T follicular helper cell (primary cell): ENCODE measurements at places on chromosomes 1 and 21.

- no peak for DNase-seq
These were observed 398.3 kb downstream of the KCNT2 start for GRCh38 chr1:196209983-196210382.

GRCh38 chr1:216144661-216145450 is 278.4 kb downstream of the USH2A start:
- no peak for DNase-seq

DNA sequence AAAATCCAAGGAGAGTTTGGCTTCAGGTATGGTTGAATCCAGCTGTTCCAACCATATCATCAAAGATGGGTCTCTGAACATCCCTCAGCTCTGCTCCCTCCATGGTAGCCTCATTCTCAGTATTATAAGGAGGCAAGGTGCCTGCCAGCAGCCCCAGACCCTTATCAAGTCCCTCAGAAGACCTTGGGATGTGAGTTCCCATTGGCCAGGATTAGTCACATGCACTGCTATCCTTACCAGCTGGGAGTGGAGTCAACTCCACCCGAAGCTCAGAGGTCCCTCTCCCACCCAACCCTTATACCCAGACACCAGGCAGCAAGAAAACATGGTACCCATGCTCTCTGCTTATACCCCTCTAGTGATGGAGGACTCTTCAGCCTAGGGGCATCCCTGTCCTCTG is 153.7 kb upstream of the ZBTB40 start:
- no peak for DNase-seq

- no peak for DNase-seq
These were observed 203.6 kb upstream of the GRIK3 start for GRCh38 chr1:37237948-37238347.

DNA sequence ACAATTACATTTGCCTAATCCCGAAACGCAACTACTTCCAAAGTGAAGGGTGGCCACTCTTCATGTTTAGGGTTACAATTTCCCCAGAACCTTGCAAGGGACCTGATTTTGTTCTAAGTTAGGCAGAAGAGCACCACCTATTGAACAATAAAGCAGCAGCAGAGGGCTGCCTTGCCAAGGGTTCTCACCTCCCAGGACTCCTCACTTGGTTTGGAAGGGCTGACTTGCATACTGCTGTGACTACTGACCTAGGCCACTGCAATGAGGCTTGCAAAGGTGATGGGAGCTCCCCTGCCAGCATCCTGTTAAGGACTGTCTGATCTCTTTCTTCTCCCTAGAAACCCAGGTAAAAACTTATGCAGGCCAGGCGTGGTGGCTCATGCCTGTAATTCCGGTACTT is 14.2 kb downstream of the MTOR start:
- no peak for DNase-seq

- no peak for DNase-seq
These were observed 94.6 kb upstream of the TMPRSS2 start for GRCh38 chr21:41602531-41602930.

DNA sequence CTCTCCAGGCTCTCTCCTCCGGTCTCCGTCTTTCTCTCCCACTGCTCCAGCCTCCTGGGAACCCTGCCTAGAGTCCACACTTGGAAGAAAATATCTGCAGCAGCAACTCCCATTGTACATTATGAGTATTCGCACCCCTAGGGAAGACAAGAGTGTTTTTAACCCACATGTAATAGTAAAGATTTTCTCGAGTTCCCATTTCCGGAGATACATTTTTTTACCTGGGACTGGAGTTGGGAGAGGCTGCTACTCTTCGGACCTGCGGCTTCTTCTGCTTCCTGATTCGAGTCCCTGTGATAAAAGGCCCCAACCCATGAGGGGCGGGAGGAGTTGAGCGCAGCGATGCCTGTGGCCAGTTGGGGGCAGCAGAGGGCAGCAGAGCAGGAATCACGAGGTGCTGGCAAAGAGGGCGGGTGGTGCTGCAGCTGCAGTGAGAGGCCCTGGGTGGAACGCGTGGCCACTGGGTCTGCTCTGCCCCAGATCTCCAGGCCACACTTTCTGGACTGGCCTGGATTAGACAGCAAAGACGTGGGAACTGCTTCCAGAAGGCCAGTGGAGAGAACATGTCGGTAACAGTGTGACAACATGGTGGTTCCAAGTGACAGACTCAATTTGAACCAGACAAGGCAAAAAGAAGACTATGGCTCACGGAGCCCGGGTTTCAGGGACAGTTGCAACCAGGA is 221.0 kb upstream of the CSF3R start:
- DNase-seq: peak; percentile 15

- no peak for DNase-seq
These were observed 14.6 kb downstream of the AJAP1 start for GRCh38 chr1:4668743-4669700.

GRCh38 chr1:53963460-53963859 is 17.3 kb downstream of the LRRC42 start:
- no peak for DNase-seq

DNA sequence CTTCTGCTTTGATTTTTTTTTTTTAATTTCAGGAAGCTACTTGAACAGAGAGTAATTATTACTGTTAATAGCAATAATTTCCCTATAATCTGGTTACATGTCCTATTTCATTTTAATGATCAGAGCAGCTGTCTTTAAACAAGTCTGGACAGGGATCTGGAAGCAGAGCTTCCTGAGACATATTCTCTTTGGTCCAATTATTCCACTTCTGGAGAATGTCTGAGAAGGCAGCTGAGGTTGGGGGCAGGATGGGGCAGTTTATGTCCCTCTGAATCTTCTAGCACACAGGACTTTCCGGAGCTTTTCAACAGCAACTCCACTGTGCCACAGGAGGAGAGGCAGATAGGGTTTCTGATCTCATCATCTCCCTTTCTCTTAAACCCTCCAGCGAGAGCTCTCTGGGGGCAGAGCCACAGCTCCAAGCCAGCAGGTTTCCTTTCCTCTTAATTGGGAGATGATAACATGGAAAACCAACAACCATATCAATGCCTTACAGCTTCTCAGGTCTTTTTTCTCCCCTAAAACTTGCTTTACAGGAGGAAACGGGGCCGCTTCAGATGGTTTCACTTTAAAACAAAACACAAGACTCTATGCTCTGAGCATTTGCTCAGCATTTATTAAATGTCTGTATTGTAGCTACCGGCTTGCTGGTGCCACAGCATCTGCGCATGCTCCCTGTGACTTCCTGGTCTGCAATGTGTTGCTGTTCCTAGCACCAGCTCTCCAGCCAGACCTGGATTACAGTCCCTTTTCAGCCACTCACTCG is 425.7 kb upstream of the USP24 start:
- DNase-seq: no peak

DNA sequence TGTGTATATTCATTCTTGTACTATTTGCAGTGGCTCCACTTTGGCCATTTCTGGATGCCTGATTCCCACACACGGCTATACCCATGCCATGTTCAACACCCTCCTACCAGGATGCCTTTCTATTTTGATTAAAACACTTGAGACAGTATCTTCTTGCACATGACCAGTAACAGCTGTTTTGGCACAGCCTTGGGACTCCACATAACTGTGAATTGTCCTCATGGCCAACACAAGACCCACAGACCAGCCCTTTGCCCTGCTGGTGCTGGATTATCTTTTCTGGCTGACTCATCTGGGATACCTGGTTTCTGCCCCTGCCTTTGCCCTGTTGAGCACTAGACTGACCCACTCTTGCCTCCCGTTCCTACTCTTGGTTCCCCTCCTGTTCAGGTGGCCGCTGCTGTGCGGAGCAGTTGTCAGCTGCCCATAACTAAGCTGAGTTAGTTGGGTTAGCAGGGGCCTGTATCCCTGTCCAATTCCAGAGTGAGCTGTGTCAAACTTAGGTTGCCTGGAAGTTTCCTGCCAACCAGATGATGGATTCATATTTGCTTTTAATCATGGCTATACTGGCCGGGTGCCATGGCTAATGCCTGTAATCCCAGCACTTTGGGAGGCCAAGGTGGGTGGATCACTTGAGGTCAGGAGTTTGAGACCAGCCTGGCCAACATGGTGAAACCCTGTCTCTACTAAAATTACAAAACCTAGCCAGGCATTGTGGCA is 10.8 kb upstream of the EYA3 start:
- no peak for DNase-seq

DNA sequence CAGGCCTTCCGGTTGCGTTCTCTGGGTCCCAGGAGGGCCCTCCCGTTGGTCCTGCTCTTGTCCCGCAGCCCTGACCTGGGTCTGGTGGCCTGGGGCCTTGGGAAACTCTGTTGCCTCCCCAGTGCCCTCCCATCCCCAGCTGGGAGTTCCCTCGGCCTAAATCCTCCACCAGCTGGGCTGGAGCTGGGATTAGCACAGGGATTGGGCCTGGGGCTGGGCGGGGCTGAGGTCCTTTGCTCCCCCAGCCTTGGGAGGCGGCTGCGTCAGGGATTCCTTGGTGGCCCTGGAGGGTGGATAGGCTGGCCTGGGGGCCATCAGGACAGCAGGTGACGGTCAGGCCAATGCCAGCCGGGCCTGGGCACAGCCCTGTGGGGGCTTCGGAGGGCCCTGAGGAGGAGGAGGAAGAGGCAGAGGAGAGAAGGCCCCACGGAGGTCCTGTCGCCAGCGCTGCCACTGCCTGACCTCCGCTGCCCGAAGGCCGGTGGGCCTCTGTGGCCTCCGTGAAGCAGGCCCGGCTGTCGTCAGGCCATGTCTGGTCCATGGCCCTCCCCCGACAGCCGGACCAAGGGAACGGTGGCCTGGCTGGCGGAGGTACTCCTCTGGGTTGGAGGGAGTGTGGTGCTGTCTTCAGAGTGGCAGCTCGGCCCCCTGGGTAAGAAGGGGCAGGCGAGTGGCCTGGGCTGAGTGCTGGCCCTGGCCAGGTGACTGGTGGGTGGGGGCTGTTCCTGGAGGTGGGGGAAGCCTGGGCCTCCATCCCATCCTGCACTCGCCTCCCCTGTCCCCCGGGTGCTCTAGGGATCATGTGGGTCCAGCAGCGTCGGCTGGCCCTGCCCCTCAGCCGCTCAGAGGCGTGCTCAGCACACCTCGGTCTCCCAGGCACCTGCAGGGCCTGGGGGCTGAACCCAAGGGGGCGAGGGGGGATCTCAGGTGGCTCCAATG is at the start of gene PLCH2:
Gene PLCH2, plus strand, starts transcription at position 229 of the 939 bp plus-strand sequence. Its CDS starts 300 bp downstream, at position 529.
- no peak for DNase-seq

GRCh38 chr1:29646161-29646775 is 409.9 kb downstream of the PTPRU start:
- DNase-seq: no peak

DNA sequence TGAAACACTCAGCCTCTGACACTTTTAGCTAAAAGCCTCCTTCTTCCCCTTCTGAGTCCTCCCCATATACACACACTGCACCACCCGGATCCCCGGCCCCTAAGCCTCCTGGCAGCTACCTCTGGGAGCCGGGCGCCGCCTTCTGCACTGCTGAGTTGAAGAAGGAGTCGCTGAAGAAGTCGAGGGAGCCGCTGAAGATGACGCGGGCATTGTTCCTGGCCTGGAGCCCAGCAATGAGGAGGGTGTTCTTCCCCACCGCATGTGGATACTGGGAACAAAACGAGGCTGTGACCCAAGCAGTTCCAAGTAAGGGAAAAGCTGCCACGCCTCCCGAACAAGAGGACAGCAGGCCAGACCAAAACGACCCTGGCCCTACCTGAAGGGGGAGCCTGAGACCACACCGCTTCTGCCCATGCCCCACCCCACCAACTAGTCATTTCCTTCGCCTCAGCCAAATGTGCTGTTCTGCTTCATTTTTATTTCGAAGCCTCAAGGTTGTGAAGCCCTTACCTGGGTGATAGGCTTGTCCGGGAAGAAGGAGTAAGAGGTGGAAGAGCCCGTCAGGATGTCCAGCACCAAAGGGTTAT is 7.0 kb downstream of the DDOST start:
- no peak for DNase-seq
